T-helper 2 cell treated with Interferon-gamma antibody and Interleukin-4, amounts not matched to agents 5 μg/mL and 100 μg/mL, for 36 hours (primary cell): ENCODE measurements at places on chromosomes 5 and 9.

- H3K36me3 ChIP-seq = no peaks in the 10 kb centered on the region
- H3K4me1 ChIP-seq = peaks cover 24% of the 10 kb centered on the region
- peaks cover 18% of the 10 kb centered on the region for H3K27me3 ChIP-seq
- no peak overlapping the region for H3K4me3 ChIP-seq
Measured at GRCh38 chr9:114771889-114772288, 34.0 kb downstream of the TNFSF15 start.

DNA sequence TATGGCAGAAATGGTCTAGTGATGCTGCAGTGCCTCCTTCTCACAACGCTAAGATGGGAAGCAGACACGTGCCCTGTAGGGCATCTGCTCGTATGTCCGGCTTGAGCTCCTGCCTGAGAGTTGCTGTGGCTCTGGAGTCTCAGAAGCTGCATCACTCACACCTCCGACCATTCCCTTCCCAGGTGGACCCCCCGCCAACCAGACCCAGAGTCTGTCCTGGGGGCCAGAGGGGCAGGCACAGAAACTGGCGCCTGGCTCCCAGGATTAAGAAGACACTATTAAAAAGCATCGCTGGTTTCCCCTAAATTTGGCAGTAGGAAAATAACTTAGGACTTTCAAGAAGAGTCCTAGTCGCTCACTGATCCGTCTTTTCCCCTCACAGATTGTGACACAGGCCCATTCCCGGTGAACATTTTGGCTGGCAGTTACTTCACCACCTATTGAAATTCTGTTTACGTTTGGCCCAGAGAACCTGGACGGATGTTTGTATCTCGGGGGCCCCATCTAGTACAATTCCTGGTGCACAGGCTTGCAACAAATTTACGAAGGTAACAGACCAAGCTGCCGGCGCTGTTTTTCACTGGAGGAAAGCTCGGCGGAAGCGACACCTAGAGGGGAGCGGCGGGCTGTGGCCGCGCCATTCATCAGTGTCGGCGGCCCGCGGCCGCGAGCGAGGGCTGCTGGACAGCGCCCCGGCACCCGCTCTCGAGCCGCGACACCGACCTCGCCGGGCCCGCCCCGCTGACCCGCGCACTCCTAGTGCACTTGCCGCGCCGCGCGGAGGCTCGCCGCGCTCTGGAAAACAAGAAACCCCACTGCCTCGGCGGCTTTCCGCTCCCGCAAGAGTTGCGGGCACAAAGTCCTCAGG lies 1.6 kb downstream of the FSTL4 start:
- peak; percentile 37 for DNase-seq
- no peaks in the 10 kb centered on the region for H3K36me3 ChIP-seq
- H3K27ac ChIP-seq = no peak overlapping the region
- peaks cover 70% of the 10 kb centered on the region for H3K27me3 ChIP-seq

DNA sequence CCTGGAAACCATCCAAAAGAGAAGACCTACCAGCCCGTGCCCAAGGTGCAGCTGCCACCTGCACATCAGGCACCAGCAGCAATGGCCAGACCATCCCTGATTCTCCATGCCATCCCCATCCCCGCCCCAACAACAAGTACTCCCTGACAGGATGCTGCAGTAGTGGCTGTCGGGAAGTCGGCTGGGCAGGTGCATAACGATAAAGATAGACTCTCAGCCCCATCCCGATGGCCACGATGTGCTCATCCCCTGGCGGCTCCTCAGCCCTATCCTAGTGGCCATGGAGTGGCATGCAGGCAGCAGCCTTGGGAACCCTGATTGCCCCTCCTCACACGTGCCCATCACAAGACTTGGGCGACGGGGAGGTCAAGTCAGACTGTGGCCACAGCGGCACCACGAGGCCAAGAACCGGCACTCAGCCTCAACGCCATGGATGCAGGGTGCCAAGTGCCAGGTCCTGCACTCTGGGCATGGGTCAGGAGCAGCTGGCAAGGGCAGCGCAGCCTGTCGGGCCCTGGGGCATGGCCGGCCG lies 368.8 kb upstream of the SPATA31A5 start:
- no peak for DNase-seq
- H3K4me3 ChIP-seq = no peak overlapping the region
- no peaks in the 10 kb centered on the region for H3K36me3 ChIP-seq
- no peaks in the 10 kb centered on the region for H3K4me1 ChIP-seq

DNA sequence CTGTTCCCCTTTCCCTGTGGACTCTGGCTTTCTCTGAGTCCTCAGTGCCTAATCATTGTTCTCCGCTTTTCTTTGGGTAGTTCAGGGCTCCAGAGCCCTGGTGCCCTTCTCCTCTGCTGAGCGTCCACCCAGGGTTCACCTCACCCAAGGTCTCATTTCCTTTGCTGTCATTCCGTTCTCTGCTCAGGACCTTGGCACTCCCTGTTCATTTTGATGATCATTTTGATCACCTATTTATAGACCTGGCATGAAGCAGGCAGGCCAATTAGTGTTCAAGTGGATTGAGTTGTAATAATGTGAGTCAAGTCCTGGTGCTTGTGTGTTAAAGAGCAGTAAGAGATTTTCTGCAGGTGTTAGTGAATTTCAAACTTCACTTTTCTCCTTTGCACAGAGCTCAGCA lies 3.6 kb downstream of the TRIO start:
- no peak for DNase-seq
- H3K27me3 ChIP-seq = peaks cover 64% of the 10 kb centered on the region
- H3K27ac ChIP-seq = no peak overlapping the region
- H3K36me3 ChIP-seq = no peaks in the 10 kb centered on the region
